ENCODE measurements at places on chromosomes 5 and 9. TPM values are rescaled to one million over a fixed set of nuclear protein-coding genes. Genes with fewer than 3 reads are reported as not detected.

DNA sequence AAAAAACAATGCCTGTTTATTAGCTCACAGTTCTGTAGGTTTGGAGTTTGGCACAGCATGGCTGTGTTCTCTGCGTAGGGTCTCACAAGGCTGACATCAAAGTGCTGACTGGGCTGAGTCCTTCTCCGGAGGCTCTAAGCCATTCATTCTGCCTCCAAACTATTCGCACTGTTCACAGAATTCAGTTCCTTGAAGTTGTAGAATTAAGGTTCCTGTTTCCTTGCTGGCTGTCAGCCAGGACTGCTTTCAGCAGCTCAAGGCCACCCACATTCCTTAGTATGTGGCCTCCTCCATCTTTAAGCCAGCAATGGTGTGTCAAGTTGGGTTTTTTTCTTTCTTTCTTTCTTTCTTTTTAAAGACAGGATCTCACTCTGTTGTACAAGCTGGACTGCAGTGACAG is 161.9 kb downstream of the CDH6 start:
- peaks cover 5% of the 10 kb centered on the region for H3K27me3 ChIP-seq
- H3K4me3 ChIP-seq = no peak overlapping the region
- H3K27ac ChIP-seq = no peak overlapping the region

GRCh38 chr9:13555989-13556500 is 276.6 kb upstream of the MPDZ start:
- H3K4me1 ChIP-seq = no peaks in the 10 kb centered on the region
- H3K4me3 ChIP-seq = no peak overlapping the region
- no peak for DNase-seq
- no peak overlapping the region for H3K27ac ChIP-seq
- no peaks in the 10 kb centered on the region for H3K36me3 ChIP-seq
- no peaks in the 10 kb centered on the region for H3K27me3 ChIP-seq

DNA sequence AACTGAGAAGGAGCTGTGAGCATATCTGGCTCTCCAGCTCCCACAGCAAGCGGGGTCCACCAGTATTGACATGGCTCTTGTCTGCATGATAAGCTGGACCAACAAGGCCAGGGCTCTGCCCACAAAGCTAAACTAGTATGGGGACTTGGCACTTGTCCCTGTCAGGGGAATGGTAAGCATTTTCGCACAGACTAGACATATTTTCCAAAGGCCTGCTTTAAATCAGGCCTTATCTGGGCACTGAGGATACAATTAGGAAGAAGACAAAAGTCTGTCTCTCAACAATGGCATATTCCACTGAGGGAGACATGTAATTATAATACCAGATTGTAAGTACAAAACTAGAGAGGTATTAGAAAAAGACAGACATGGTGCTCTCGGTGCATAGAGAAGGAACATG is 32.1 kb downstream of the CSF2 start:
- H3K4me1 ChIP-seq = peaks cover 74% of the 10 kb centered on the region
- no peak for DNase-seq
- H3K27me3 ChIP-seq = no peaks in the 10 kb centered on the region
- H3K36me3 ChIP-seq = peaks cover 19% of the 10 kb centered on the region
- H3K4me3 ChIP-seq = no peak overlapping the region

DNA sequence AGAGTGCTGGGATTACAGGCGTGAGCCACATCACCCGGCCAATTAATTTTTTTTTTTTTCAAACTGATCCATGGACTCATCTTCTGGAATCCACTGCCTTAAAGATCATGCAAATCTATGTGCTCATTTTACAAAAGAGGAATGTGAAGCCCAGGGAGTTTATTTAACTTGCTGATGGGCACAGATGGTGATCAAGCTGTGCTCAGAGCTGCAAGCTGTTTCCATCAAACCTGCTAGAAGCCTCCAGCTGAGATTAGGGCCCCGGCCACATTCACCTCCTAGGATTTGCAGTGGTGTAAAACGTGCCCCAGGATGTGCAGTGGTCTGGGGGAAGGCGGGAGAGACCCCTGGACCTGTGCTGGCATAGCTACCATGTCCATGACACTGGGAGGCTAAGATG is 56.1 kb upstream of the TUT7 start:
- no peak overlapping the region for H3K27ac ChIP-seq
- no peaks in the 10 kb centered on the region for H3K4me1 ChIP-seq
- no peak for DNase-seq
- H3K4me3 ChIP-seq = no peak overlapping the region

DNA sequence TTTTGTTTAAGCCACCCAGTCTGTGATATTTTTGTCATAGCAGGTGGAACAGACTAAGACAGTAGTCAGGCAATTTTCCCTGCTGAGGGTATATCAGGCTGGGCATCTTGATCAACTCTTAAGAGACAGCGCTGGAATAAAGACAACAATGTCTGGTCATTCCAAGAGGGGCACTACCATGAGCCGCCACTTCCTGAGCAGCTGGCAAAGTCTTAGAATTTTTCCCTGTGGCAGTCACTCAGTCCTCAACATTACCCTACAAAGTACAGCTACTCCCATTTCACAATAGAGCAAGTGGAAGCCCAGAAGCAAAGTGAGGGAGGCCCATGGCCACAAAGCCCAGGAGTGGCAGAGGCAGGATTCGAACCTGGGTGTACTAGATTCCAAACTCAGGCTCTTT is 74.8 kb downstream of the SH3PXD2B start:
- H3K4me1 ChIP-seq = peaks cover 5% of the 10 kb centered on the region
- H3K36me3 ChIP-seq = no peaks in the 10 kb centered on the region
- H3K27me3 ChIP-seq = peaks cover 2% of the 10 kb centered on the region

Gene GLT6D1
- not detected for total RNA-seq

Gene POC5
- 19.1 TPM for total RNA-seq

GRCh38 chr5:111043712-111044506 is 27.6 kb upstream of the TSLP start:
- H3K4me3 ChIP-seq = no peak overlapping the region
- DNase-seq = no peak
- H3K27ac ChIP-seq = no peak overlapping the region
- H3K4me1 ChIP-seq = no peaks in the 10 kb centered on the region
- peaks cover 3% of the 10 kb centered on the region for H3K27me3 ChIP-seq

DNA sequence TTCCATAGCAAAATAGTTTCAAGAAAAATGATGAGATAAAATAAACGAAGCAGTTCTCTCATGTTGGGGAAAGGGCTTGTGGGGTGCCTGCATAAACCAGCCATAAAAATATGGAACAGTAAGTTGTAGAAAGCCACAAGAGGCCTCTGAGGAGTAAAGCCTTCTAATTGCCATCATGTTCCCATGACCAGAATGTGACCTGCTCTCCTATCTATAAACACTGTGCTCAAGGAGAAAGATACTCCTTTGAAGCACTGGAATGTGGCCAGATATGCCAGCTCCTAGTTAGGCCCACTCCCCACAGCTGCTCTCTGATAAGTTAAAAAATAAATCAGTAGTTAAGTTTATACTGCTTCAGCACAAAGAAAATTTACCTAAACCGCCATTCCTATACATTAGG is 65.8 kb downstream of the SETX start:
- DNase-seq = no peak
- no peaks in the 10 kb centered on the region for H3K27me3 ChIP-seq
- no peak overlapping the region for H3K4me3 ChIP-seq
- peak overlapping the region; percentile 50 for H3K27ac ChIP-seq

DNA sequence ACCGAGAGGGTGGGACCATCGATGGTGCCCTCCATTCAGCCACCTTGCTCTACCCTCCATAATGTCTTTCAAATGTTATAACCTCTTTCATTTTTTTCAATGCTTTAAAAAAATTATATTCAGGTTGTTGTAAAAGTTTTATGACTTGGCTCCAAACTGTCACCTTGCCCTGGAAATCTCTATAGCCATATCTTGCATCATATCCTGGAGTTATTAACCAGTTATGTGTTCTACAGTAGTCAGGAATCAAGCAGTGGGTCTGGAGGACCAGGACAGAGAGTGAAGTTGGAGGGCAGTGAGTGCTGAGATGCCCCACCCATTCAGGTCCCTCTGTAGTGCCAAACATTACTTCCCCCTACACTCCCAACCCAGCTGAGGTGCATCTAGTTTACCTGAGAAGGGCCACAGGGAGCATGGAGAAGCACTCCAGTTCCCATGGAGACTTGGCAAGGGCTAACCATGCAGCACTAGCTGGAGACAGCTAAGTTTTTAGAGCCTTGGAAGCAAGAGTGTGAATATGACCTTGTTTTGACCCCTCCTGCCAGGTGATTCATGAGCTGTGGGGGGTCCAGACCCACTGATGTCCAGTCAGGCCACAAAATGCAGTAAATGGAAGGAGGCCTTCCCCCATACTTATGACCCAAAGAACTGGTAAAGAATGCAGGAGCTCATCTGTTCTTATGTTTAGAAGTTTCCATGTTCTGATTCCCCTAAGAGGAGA is 5.5 kb downstream of the IFNA8 start:
- no peaks in the 10 kb centered on the region for H3K36me3 ChIP-seq
- no peak for DNase-seq
- no peaks in the 10 kb centered on the region for H3K4me1 ChIP-seq

Gene GLIPR2
- 58.4 TPM for total RNA-seq

Gene WDR31
- 0.87 TPM for total RNA-seq
